Iris pigment epithelial cell (primary cell): ENCODE measurements at places on chromosomes 1 and 21.

- peak; percentile 65 for DNase-seq
These were observed 310.8 kb downstream of the USP25 start for GRCh38 chr21:16040601-16041000.

DNA sequence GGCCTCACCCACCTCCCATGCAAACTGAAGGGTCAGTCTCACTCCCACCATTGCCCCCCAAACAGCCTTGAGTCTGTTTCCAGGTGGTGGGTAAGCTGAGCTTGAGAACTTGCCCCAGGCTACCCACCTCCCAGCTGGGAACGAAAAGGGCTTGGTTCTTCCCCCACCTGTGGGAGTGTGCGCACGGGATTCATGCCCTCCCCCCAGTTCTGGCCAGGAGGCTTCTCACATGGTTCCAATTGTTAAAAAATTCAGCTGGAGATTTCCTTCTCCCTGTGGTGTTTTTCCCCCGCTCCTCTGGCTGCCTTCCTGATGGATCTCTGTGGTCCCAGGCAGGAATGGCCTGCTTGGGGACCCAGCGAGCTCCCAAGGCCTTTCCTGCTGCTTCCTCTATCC, 81.8 kb upstream of the C21orf91 start:
- DNase-seq, result no peak

- DNase-seq, result no peak
These were observed 153.9 kb downstream of the GRIK3 start for GRCh38 chr1:36880155-36881067.

GRCh38 chr1:212605441-212606394, 2.8 kb upstream of the ATF3 start:
- DNase-seq, result peak; percentile 24

GRCh38 chr1:71015745-71016144, 31.9 kb downstream of the PTGER3 start:
- DNase-seq, result no peak

DNA sequence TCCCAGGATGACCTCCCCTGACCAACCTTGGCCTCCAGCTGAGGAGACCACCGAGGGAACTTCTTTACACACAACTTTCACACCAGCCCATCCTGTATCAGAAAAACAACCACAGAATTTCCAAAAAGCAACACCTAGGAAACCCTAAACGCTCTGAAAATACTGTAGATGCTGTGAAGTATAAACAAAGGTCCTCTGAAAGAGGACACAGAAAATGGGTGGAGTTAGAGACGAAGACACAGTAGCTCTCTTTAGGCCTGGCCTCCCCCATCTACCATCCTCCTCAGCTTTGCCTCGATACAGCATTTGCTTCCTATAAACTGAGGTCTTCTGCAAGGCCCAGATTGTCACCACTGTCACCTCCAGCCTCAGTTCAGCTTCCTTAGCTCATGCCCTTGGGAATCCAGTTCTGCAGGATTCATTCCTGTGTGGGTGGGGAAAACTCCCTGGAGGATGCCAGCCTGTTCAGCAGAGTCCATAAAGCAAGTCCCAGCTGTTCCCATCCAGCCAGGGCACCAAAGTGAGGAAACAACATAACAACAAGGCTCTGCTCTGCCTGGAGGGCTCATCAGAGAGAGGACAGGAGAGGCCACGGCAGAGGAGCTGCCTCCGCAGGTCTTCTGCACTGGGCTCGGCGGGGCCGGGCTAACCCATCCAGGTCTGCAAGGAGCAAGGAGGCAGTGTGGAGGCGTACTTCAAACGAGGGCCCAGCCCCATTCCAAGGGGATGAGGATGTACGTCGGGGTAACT, 15.0 kb downstream of the PIK3C2B start:
- no peak for DNase-seq

DNA sequence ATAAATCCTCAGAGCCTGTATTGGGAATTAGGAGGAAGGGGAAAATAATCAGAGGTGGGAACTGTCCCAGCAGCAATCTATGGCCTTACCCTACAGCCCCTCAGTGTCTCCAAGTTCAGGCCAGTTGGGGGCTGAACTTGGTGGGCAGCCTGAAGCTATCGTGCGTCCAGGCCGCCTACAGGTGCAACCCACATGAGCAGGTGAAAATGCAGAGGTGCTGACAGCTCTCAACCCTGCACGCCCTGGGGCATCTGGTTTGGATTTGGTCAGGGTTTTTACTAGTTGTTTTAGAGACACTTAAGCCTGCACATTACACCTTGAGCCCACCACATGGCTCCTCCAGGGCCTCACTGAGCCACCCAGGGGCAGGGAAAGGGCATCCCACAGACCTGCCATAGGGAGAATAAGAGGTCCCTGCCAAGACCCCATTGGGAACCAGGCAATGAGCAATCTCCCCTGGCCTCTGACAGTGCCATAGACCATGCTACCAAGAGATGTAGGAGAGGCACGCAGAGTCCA, 209.5 kb downstream of the FOXD2 start:
- DNase-seq, result no peak

- no peak for DNase-seq
These were observed 1.2 kb upstream of the RIIAD1 start for GRCh38 chr1:151720125-151720524.

GRCh38 chr1:186213225-186213607, 161.8 kb downstream of the TPR start:
- DNase-seq, result no peak

- DNase-seq, result no peak
These were observed 7.2 kb downstream of the C1orf35 start for GRCh38 chr1:228095938-228096337.

GRCh38 chr1:187817782-187818181, 989.0 kb downstream of the PLA2G4A start:
- DNase-seq, result no peak

GRCh38 chr1:190472042-190472441, 5.6 kb downstream of the BRINP3 start:
- no peak for DNase-seq

GRCh38 chr1:178143730-178144690, 50.1 kb downstream of the RASAL2 start:
- peak; percentile 66 for DNase-seq

GRCh38 chr1:151549199-151549598, 9.1 kb downstream of the TUFT1 start:
- DNase-seq, result no peak

DNA sequence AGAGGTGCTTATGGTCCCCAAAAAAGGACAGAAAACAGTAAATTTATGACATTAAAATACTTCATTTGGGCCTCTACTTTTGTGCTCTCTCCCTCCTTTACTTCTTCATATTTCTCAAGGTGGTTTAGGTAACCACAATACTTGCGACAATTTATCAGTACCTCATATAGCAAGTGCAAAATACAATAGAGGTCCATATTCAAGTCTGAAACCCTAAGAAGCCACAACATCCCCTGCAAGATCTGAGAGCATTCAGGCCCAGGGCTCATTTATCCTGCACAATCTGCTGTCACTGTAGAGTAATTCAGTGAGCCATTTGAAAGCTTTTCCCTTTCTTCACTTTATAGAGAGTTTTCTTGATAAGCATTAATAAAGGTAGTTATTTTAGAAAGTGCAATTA, 24.2 kb upstream of the ATP6V1G3 start:
- no peak for DNase-seq

DNA sequence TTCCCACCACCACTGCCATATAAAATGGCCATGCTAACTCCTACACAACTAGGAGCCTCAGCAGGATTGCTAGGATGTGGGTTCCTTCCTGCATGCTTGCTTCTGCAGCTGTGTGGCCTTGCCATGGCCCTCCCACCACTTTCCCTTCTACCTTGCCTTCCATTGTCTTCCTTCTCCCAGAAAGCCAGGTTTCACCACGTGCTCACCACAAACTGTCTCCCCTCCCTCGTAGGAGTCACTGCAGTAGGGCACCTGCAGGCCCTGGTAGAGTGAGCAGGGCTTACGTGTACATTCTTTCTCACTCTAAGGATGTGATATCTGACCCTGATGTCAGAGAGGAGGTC, 3.7 kb downstream of the C1orf226 start:
- no peak for DNase-seq

DNA sequence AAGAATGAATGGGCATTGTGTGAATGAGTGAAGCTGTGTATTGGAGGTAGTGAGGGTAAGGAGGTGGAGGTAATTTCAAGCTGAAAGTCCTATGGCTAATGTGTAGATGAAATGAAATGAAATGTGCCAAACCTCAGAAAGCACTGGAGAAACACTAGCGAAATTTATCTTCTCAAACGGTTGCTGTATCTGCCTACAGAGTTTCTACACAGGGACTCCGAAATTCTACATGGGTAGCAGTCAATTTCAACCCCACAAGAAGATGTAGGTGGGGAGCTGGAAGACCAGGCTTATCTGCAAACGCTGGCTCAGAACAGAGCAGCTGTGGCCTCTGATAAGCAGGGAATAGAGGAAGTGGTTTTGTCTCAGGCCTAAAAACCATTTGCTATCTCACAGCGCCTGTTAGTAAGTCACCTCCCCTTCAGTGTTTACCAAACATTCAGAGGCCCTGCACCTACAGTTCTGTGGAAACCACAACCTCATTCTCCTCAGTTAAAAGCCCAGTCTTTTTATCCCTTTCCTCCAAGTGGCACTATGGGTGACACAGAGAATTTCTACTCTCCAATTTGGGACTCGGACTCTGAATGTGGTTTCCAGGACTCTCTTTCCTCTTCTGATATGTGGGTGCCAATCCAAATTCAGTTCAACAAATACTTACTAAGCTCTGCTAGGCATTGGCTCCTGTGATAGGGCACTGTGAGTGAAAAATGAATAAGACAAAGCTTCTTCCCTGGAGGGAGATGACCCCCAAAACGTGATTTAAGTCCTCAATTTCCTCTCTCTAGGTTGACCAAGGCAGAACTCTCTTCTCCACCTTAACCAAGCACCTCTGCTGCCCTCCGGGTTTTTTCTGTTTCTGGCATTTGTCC, 17.2 kb upstream of the SLAMF6 start:
- DNase-seq, result no peak

- DNase-seq, result no peak
These were observed 722 bp downstream of the LHX8 start for GRCh38 chr1:75134647-75135572.

DNA sequence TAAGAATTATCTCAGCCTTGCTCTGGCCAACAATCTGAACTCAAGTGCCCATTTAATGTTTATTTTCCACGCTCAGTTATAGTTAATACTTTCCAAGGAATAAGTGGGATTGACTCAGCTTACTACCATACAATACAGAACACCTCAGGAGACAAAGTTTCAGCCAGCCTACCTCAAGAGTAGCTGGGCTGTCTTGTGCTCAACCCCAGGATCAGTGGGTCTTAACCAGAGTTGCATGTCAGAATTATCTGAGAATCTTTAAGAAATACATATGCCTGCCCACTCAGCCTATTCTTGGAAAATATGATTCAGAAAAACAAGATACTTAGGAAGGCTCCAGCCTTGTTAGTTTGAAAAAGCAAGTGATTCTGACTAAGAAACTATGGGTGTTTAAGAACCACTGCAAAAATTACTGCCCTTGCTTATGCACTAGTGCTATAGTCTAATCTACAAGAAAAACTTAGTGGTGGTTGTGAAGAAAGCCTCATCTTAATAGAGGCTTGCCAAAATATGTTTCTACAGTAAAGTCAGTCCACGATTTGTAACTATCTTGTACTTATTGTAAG, 20.4 kb downstream of the CDC7 start:
- no peak for DNase-seq

DNA sequence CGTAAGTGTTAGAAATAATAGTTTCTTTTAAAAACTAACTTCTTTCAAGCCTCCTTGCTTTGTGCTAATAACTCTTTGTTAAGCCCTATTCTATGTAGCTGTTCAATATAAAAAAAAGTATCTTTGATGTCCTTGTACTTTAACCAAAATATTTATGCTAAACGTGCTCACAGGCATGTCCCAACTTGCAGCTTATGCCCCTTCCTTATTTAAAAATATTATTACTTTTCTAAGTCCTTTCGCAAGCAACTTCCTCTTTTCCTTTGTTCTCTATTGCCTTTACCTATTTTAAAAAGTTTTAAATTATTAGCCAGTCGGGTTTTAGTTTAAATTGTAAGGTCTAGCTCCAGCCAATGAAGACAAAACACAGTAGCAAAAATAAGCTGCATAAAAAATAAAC, 43.4 kb upstream of the NBPF3 start:
- DNase-seq, result no peak

GRCh38 chr1:247330548-247331171, 1.0 kb downstream of the ZNF496 start:
- no peak for DNase-seq

DNA sequence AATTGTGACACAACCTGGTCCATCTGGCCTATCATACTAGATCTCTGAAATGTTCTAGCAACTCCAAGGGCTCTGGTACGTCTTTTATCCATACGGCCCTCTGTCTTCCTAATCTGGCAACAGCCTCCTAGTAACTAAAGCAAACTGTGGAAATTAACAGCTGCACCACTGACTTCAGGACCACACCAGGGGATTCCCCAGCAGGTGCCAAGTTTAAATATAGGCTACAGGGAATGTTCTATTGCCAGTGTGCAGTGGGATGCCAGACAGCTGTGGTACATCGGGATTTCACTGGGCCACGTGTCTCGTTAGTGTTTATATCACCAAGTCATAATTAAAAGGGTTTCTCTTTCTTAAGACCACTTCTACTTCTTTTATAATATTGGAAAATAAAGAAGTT, 94.3 kb downstream of the RGS2 start:
- no peak for DNase-seq

- no peak for DNase-seq
These were observed 58.9 kb downstream of the ZC3H11B start for GRCh38 chr1:219553934-219554502.

- peak; percentile 70 for DNase-seq
These were observed 324.2 kb downstream of the HLX start for GRCh38 chr1:221203224-221204054.

DNA sequence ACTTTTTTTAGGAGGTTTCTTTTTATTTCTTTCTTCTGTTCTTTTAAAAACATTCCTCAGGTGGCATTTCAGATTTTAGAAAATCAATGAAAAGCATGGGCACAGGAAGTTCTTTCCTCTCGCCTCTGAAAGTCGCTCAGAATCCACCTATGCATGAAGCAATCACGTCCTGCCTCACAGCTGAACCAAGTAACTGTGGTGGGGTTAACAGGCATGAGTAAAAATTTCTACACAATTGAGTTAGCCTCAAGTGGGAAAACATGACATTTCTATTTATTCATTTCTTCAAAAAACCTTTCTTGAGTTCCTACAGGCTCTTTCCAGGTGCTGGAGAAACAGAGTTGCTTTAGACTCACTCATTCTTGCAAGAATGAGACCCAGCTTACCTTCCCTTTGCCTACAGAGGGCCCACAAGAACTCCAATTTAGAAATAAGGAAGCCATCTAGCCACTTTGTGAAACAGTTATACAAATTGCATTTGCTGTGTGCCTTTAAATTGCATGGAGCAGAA, 508.9 kb upstream of the PKN2 start:
- DNase-seq, result no peak

GRCh38 chr1:218787826-218788225, 385.9 kb upstream of the LYPLAL1 start:
- no peak for DNase-seq

GRCh38 chr1:75908717-75909152, 23.5 kb downstream of the ASB17 start:
- DNase-seq, result peak; percentile 67
